ENCODE measurements at places on chromosomes 12 and 14.

GRCh38 chr12:52542785-52543318, 10.1 kb downstream of the KRT71 start:
- DNase-seq = no peak

DNA sequence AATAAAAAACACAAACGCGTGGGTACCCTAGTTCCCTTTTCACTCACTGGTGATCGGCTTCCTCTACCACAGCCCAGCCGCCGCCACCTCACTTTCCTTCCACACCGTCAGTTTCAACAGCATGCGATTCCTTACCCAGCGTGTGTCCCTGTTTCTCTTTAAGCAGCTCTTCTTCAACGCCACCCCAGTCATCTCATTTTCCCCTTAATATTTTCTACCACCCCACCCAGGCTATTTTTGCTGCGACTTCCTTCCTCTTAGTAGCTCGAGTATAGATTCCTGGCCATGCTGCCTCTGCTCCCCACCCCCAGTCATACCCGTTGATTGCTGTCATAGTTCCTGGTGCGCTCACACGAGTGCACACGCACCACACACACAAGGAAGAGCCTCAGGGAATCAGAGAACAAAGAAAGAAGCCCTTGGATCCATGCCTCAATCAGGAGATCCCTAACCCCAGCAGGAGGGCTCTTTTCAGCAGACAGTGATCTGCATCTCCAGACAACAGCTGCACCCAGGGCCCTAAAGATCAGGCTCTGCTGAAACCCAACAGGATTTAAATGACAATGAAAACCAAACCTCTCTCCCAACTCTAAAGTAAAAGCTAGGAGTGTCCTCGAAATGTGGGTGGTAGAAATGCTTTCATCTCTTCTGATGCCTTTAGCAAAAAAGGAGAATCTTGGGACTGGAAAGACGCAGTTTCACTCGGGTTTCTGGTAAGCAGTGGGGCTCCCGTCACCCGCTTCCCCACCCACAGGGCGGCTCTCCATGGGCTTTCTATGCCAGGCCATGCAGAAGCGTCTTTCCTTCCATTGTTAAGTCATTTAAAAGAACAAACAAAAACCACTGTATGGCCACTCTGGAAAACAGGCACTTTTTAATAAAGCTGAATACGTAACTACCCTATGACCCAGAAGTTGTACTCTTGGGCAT, 23.8 kb downstream of the VPS37B start:
- no peak for DNase-seq

GRCh38 chr12:108099073-108099472, 30.0 kb upstream of the WSCD2 start:
- no peak for DNase-seq

GRCh38 chr14:48786498-48786897, 799.7 kb downstream of the RPS29 start:
- DNase-seq = no peak

- no peak for DNase-seq
Measured at GRCh38 chr12:12725956-12726554, 8.9 kb downstream of the CDKN1B start.

GRCh38 chr12:57241402-57242310, 9.3 kb downstream of the STAC3 start:
- no peak for DNase-seq

DNA sequence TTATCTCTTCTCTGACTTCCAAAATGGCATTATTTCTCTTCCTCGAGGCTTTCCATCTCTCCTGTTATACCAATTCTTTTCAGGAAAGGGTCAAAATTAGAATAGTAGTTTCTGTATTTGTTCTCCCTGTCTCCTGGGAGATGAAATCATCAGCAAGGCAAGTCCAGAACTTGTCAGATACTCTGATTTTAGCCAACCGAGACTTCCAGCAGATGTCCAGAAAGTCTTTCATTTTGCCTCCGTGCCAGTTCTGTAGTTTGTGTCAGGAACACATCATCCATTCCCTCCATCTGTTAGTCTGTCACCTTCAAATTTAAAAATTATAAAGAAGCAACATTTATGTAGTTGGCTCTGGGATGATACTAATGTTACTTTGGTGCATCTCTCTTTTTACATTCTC, 275.7 kb downstream of the CCDC59 start:
- DNase-seq = no peak

DNA sequence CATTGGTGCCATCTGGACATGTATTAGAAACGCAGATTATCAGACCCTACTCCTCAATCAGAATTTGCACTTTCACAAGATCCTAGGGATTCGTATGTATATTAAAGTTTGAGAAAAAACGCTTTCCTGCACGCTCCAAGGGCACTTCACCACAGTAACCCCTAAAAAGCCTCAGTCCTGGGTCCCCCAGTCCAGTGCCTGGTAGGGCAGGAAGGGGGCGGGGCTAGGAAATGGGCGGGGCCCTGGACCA, 369 bp downstream of the DEPDC4 start:
- DNase-seq = no peak

GRCh38 chr12:3432176-3432742, 58.7 kb upstream of the PRMT8 start:
- no peak for DNase-seq

DNA sequence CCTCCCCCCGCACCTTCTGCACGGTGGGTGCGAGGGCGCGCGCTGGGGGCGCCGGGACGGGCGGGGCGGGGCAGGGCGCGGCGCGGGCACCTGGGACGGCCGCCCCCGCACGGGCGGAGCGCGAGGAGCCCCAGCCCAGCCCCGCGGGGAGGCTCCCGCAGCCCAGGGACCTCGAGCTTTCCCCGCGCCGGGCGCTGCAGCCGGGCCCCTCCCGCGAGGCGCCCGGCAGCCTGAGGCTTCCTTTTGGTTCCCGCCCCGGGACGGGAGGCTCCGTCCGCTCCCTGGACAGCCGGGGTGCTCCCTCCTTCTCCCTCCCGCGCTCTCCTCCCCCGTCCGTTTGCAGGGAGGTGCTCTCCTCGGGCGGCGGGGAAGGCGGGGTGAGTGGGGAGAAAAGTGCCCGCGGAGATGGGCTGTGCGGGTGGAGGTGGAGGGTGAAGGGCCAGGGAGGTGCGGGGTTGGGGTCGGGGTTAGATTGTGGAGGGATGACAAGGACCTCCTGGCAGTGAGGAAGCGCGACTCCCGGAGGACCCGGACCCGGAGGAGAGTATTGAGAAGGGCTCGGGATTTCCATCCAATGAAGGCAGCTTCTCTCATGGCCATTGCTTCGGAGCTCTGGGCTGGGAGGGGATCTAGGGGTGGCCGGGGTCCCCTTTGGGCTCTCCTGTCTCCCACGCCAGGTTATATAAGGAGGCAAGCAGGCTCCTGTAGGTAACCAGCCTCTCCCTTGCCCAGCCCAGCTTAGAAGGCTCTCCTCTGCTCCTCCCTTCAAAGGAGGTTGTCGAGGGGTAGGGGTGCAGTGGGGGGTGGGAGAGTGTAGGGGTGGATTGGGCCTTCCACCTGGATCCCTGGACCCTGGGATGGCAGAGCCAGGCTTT, 645 bp downstream of the JDP2 start:
- DNase-seq = no peak

GRCh38 chr14:105030836-105031396, 10.0 kb upstream of the CDCA4 start:
- no peak for DNase-seq

DNA sequence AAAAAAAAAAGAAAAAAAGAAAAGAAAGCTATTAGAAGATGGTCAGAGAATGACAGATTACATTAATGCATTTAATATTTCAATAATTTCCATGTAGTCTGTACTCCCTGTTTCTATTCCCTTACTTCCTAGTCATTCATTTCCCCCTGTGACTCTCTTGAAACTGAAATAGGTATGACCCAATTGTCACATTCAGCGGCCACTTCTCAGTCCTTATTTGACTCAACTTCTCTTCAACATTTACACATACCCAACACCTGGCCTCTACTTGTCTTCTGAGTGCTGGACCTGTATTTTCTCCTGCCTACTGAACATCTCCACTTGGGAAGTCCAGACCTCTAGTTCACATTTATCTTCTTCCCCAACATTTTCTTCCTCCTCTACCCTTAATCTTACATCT, 7.2 kb downstream of the EEA1 start:
- DNase-seq = no peak

DNA sequence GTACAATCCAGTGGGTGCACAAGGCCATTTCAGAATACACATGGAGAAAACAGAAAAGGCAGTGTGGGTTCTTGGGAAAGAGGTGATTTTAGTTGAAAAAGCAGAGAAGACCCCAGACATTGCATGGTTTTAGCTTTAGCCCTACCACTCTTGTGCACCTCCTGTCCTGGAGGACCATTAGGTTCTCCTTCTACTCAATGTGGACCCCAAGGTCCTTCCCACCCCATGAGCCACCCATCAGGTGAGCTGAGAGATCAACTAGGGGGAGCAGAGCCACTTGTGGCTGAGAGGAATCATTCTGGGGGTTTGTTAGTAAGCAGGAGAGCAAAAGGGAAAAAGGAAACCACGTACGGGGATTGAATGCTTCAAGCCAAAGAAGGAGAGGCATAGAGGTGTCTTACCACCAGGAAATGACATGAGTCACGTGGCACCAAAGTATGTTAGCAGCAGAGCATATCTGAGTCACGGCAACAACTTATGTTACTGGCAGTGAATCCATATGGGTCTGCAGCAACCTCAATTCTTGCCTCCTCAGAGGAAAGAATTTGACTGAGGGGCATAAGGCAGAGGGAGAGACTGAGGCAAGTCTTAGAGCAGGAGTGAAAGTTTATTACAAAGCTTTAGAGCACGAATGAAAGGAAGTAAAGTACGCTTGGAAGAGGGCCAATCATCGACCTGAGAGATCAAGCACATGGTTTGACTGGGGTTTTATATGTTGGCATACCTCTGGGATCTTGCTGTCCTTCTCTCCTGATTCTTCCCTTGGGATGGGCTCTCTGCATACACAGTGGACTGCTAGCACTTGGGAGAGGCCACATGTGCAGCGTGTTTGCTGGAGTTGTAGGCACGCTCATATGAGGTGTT, 73.9 kb downstream of the HSD17B6 start:
- no peak for DNase-seq

DNA sequence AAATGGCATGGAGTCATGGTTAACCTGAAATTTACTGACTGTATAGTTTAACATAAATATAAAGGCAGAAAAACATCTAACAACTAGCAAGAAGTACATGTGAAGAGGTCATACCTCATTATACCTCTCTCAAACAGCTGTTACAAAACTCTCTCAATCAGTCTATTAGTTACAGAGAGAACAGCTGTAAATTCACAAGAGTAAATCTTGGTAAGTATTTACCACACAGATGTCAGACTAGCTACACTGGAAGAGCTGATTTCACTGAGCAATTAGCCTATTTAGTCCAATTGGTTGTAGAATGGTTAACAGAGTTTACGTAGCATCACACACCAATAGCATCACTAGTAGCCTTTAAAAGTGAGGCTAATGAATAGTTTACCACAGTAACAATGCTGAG, 463.4 kb upstream of the USP15 start:
- DNase-seq = no peak

DNA sequence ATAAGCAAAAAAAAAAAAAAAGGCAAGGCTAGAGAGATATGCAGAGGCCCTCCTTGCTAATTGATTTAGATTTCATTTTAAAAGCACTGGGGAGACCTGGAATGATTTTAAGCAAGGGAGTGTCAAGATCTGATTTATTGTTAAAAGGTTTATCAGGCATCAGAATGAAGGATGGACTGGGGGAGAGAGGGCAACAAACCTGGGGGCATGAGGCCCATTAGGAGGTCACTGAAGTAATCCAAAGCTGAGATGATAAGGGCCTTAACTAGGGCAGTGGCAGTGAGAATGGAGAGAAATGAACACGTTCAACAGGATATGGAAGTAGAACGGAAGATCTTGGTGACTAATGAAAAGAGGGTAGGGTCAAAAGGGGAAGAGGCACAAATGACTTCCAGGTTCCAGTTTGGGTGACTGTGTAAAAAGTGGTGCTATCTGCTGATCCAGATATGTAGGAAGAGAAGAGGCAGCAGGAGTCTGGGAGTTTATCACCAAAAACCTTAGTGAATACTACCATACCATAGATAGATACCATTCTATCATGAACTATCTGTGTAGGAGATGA, 24.0 kb downstream of the KITLG start:
- DNase-seq = no peak

DNA sequence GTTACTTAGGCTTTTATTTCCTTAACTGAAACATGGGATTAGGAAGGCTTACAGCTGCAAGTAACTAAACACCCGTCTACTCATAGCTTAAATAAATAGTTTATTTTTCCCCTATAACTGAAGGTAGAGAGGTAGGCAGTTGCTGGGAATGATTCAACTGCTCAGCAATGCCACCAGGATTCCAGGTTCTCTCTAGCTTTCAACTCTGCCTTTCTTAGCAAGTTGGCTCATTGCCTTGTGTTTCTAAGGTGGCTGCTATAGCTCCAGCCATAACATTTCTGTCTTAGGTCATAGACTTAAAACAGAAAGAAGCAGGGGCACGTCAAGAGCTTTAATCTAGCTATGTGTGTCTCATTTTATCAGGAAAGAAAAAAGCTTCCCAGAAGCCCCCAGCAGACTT, 103.7 kb upstream of the MDM1 start:
- DNase-seq = no peak

GRCh38 chr12:66603461-66603860, 75.4 kb downstream of the GRIP1 start:
- no peak for DNase-seq

GRCh38 chr14:65709576-65709975, 297.0 kb downstream of the FUT8 start:
- no peak for DNase-seq

- DNase-seq = no peak
Measured at GRCh38 chr14:74495356-74495755, 1.8 kb downstream of the ISCA2 start.

- no peak for DNase-seq
Measured at GRCh38 chr12:30796313-30796780, 41.6 kb upstream of the CAPRIN2 start.

- no peak for DNase-seq
Measured at GRCh38 chr12:3704512-3705353, 48.2 kb downstream of the CRACR2A start.

- no peak for DNase-seq
Measured at GRCh38 chr12:109247831-109248654, 61.0 kb downstream of the FOXN4 start.

- DNase-seq = no peak
Measured at GRCh38 chr12:120757226-120757742, 31.7 kb downstream of the ACADS start.

- DNase-seq = no peak
Measured at GRCh38 chr14:69636718-69637480, 25.5 kb downstream of the SUSD6 start.

- DNase-seq = no peak
Measured at GRCh38 chr12:89507015-89507824, 17.4 kb downstream of the GALNT4 start.

GRCh38 chr14:54606178-54606577, 39.2 kb downstream of the SAMD4A start:
- DNase-seq = no peak

- DNase-seq = no peak
Measured at GRCh38 chr12:47343684-47344567, 264.2 kb upstream of the AMIGO2 start.

GRCh38 chr12:76539727-76540126, 19.8 kb downstream of the OSBPL8 start:
- DNase-seq = no peak

- no peak for DNase-seq
Measured at GRCh38 chr14:22185191-22185590, 403.8 kb downstream of the DAD1 start.

GRCh38 chr12:80581783-80582182, 125.7 kb upstream of the MYF6 start:
- DNase-seq = no peak

GRCh38 chr14:33792009-33792719, 158.7 kb downstream of the EGLN3 start:
- no peak for DNase-seq

- DNase-seq = no peak
Measured at GRCh38 chr12:16369156-16369555, 21.7 kb downstream of the MGST1 start.

Data from activated CD4-positive, alpha-beta T cell treated with anti-CD3 and anti-CD28 coated beads for 1 hour (primary cell).